ENCODE measurements at places on chromosomes 11 and 22.

GRCh38 chr22:50074056-50074455 lies 11.2 kb downstream of the MLC1 start:
- DNase-seq = no peak

GRCh38 chr22:48631288-48631863 lies 1196.3 kb downstream of the BRD1 start:
- DNase-seq = no peak

GRCh38 chr11:107549253-107549953 lies 16.1 kb downstream of the ALKBH8 start:
- peak; percentile 9 for DNase-seq

- DNase-seq = no peak
Observed at GRCh38 chr11:110219006-110219785, 77.2 kb downstream of the RDX start.

DNA sequence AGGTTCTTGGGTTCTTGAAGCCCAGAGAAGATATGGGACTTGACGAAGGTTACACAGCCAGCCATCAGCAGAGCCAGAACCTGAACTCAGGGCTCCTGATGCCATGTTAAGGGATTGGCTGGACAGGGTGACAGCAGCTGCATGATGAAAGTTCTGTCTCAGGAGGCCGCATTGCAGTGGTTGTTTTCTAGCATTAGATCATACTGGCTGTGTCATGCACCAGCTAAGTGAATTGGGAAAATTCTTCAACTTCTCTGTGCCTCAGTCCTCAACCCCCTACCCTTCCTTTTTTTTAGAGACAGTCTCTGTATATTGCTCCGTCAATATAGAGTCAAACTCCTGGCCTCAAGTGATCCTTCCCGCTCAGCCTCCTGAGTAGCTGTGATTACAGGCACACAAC lies 5.4 kb upstream of the LTBP3 start:
- no peak for DNase-seq

DNA sequence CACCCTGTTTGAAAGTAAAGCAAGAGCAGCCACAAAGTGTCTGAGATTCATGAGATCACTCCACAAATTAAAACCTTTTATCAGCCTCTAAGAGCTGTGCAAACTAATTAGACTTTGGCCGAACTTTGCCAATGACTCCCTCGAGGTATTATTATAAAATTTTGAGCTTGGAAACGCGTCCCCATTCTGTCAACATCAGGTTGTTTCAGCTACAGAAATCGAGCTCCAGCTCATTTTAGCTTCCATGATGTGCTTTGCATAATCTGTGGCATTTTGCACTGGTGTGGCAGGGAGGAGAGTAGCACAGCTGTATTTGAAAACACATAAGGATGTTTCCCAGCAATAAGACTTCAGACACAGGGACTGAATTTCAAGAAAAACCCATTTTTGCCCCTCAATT lies 872.2 kb downstream of the NTM start:
- DNase-seq = no peak

GRCh38 chr11:61129639-61130523 lies 27.6 kb downstream of the CD5 start:
- peak; percentile 84 for DNase-seq

- DNase-seq = no peak
Observed at GRCh38 chr11:61128947-61129638, 26.8 kb downstream of the CD5 start.

DNA sequence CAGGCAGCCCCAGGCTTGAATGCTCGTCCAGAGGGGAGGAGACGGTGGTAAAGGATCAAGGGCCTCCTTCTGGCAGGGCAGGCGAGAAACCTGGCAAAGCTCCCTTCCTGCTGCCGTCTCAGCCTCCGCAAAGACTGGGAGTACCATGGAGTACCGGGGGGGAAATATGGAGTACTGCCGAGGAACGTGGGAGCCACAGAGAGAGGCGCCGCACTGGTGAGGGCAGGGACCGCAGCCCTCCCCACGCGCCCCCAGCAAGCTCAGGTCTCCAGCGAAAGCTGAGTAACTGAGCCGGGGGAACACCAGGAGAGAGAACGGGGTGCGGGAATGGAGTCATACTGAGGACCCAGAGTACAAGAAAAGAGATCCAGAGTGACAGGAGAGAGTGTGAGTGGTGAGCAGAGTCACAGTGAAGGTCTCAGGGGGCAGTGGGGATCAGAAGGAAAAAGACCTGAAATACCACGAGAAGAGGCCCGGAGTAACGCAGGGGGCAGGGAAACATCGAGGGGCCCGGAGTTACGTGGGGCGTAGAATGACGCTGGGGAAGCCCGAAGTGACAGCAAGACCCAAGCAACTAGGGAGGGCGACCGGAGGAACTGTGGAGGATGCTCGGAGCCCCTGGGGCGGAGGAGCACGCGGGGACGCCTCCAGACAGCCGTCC lies 740 bp downstream of the EML3 start:
- DNase-seq = peak; percentile 52

GRCh38 chr11:19283991-19284390 lies 43.2 kb upstream of the E2F8 start:
- no peak for DNase-seq

- no peak for DNase-seq
Observed at GRCh38 chr22:21073023-21073422, 27.3 kb downstream of the LRRC74B start.

- no peak for DNase-seq
Observed at GRCh38 chr11:59573216-59573615, 42.4 kb downstream of the OSBP start.

- DNase-seq = no peak
Observed at GRCh38 chr22:46657996-46658947, 38.1 kb downstream of the GRAMD4 start.

GRCh38 chr22:24119476-24119875 lies 61.8 kb upstream of the SUSD2 start:
- DNase-seq = no peak

- no peak for DNase-seq
Observed at GRCh38 chr11:127226949-127227348, 226.4 kb upstream of the KIRREL3 start.

DNA sequence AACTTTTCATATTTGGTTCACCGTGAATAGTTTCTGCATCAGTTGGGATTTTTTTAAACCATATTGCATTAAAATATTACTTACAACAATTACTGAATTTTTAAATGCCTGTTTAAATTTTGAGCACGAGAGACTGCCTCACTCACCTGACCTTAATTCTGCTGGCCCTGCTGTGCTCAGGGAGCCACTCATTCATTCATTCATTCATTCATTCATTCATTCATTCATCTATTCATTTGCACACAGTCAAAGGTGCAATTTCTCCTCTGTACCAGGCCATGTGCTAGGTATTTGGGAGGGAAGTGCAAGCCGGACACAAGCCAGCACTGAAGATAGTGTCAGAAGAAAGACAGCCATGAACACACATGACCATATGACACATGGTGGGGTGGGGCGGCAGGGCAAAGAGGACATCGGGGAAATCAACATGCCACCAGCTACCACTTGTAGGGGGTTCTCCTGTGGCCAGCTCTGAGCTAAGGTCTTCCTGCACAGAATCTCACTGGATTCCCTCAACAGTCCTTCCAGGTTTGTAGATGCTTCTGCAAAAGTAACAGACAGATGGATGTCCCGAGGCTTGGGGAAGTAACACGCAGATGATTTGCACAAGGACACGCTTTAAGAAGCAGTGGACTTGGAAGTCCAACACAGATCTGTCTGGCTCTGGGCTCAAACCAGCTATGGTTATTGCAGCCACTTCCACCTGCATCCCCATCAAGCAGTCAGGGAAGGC lies 568 bp upstream of the CSF2RB start:
- DNase-seq = no peak

DNA sequence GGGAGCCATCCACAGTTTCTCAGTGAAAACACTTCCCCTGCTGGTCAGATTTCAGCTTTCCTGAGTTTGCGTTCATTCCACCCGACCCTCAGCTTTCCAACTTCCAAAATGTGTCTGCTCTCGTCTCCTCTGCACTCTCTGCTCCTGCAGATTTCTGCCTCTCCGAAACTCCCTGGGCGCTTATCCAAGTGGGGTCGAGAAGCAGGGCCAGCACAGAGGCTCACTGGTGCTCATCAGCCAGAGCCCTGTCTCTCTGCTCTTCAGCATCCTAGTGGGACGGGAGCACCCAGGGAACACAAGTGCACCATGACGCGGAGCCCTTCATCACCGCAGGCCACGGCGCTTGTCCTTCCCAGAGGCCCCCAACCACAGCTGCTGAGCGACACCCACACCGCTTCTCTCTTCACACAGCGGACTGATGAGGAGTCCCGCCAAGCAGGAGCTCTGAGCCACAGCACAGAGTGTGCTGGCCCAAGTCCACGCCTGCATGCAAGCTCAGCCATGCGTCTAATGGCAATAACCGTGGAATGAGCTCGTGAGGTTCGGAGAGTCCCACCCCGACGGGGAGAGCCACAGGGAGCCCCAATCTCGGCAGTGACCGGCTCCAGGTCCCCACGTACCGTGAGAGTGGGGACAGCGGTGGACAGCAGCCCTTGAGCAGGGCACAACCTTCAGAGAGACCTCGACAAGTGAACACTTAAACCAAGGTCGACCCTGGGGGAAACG lies 27.9 kb upstream of the MOB2 start:
- no peak for DNase-seq

DNA sequence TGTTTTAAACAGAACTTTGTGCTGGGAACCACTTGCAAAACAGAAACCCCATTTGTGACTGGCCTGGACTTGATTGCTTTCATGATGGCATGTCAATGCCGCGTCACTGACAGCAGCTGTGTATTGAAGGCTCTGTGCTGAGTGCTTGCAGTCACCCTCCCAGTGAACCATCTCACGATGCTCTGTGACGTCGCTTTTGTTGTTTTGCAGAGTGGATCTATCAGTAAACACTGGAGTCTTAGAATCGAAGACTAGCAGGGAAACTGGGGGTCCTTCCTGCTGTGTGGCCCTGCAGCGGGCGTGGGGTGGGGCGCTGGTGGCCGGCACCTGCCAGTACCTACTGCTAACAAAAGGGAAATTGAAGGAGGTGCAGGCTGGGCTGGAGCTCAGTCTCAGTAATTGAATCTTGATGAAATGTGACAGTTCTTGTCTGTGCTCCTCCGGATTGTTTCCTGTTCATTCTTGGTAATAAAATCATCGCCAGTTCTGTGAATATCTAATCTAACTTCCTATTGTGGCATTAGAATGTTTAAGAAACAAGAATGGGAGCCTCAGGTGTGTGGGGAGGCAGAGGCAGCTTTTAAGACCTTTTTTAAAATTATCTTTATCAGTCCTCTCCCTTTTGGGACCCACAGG lies 50.5 kb upstream of the PARVG start:
- DNase-seq = no peak

DNA sequence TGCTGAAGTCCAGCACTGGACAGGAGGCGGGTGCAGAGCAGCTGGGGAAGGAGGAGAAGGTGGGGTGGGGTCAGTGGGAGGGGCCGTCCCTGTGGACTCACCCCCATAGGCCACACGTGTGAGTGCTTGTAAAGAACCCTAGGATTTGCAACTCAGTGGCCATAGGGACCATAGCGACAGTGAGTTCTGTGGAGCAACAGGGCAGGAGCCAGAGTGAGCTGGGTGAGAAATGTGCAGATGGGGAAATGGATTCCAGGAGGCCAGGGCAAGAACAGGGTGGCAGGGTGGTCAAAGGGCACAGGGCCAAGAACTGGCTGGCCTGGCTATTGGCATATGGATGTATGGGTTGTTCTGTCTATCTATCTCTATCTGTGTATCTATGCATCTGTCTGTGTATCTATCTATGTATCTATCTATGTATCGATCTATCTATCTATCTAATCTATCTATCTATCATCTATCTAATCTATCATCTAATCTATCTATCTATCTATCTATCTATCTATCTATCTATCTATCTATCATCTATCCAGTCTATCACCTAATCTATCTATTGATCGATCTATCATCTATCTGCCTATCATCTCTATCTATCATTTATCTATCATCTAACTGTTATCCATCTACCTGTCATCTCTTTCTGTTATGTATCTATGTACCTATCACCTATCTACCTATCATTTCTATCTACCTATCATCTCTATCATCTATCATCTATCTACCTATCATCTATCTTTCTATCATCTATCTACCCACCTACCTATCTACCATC lies 889.0 kb downstream of the TBC1D22A start:
- DNase-seq = no peak

DNA sequence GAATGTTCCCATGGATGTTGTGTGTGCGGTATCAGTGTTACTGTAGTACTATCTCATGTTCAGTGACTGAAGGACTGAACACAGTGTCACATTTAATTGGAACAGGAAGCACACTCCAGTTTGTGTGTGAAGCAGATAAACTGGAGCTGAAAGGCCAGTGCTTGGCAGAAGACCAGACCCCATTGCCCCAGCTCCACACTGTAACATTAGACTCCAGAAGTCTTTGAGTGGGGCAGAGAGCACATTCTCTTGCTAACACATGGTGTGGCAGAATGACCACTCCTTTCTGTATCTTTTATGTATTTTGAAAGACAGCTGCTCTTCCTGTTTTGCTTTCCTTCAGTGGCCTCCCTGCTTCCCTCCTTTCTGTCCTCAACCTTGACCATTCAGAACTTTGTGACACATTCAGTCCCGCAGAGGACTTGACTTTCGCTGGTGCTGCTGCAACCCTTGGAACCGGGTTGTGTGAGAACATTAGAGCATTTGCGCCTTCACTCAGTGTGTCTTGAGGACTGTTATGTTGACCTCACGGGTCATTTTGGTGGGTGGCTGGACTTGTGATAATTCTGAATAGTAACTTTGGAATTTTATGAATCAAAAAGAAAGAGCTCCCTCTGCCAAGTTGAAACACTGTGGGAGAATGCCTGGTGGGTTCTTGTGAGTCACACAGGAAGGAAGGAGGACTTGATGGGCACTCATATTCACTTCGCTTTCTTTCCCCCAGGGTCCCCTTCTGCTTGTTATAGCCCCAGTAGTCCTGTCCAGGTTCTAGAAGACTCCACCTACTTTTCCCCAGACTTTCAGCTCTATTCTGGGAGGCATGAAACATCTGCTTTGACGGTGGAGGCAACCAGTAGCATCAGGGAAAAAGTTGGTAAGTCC lies 26.4 kb downstream of the AMOTL1 start:
- DNase-seq = no peak

DNA sequence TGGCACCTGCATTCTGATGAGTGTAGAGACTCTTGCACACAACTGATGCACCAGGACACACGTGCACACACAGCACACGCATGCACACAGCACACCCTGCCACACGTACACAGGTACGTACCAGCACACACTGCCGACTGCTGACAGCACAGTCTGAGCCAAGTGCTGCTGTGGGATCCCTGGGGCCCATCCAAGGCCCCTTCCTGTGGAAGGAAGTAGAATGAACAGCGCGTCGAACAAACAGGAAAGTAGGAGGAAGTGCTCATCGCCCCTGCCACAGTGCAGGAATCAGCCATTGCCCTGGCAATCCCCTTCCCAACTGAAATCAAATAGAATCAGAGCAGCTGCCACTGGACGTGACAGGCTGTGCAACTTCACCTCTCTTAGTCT lies 57.9 kb downstream of the CD82 start:
- DNase-seq = no peak

- no peak for DNase-seq
Observed at GRCh38 chr11:16814410-16815046, 76.1 kb downstream of the C11orf58 start.

DNA sequence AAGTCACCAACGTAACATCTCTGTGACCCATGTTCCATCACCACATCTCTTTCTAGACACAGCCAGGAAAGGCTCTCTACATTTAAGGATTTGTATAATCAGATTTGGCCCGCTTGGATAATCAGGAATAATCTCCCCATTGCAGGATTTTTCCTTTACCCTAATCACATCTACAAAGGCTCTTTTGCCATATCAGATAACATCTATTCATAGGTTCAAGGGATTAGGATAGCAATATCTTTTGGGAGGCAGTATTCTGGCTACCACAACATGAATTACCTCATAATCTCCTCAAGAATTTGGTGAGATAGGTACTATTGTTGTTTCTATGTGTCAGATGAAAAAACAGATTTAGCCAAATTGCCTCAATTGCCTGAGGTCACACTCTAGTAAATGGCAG lies 142.8 kb upstream of the UBASH3B start:
- no peak for DNase-seq
